ENCODE measurements at places on chromosomes 7 and 10.

DNA sequence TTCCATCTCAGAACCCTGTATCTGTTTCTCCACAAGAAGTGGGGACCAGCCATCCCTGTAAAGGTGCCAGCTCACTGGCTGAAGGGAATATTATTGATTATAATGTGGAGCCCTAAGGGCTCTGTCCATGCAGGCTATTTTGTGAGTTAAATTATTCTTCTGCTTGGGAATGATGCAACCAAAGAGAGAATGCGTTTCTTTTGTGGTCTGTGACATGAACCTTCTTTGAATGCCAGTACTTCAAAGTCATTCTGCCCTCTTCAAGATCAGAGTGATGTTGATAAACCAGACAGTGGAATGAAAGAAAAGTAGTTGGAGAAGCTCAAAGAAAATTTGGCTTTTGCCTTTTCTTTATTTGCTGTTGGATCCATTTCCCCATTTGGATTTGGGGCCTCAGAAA lies 995.2 kb downstream of the KCNMA1 start:
- DNase-seq: no peak

- DNase-seq: no peak
Measured at GRCh38 chr10:130105724-130106123, 4.9 kb downstream of the C10orf143 start.

DNA sequence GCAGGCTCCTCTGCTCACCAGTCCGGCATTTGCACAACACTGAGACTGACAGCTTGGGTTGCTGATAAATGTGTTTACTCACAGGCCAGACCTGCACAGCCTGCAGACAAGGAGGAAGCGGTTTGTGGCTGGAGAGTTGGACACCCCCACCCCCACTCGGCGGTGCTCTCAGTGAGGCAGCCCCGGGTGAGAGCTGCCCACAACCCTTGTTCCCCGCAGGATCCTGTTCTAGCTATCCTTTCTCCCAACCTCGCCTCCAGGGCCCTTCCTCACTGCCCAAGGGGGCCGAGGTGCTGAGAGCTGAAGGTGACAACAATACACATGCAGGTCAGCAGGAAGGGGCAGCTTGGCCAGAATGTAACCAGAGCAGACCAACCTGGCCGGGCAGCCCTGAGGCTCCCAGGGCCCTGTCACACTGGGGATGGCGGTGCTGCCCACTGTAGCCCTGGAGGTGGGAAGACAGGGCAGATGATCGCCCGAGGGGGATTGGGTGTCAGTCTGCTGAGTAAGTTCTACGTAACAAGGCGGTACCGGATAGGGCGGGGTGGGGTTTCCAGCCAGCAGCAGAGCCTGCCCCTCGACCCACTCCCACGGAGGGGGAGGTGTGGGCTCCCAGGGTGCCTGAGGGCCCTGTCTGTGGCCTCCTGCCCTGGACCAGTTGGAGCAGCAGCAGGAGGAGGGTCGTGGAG lies 2.1 kb upstream of the ADAM8 start:
- DNase-seq: no peak

DNA sequence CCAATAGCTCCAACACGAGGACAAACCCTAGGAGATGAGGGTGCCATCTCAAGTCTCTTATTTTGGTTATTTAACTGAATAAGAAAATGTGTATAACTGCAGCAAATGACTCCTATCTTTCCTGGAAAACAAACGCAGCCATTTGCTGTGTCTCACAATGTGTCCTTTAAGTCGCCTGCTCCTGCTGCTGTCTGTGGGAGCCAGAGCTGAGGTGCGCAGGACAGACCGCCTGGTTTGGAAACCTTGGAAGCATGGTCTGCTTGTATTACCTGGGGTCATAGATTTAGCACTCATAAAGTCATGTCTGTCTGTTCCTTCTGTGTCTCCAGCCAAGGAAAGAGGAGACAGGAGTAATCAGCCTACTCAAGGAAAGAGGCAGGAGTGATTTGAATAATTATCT lies 760.2 kb downstream of the GRID1 start:
- no peak for DNase-seq

- DNase-seq: no peak
Measured at GRCh38 chr7:106050746-106051117, 61.4 kb downstream of the SYPL1 start.

DNA sequence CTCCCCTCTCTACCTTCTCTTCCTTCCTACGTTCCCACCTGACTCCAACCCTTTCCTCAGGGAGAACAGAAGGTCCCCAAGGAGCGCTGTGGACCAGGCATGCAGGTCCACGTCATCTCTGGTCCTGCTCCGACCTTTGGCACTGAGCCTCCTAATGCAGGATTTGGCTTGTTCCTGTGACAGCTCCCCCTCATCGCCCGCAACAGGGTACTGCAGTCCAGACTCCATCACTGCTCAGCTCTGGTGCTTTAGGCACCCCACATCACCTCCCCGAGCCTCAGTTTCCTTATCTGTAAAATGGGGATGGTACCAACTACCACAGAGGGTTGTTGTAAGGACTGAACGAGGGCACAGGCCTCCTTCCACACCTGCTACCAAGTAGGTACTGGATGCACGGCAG lies 54.6 kb downstream of the FHIP2A start:
- DNase-seq: no peak

DNA sequence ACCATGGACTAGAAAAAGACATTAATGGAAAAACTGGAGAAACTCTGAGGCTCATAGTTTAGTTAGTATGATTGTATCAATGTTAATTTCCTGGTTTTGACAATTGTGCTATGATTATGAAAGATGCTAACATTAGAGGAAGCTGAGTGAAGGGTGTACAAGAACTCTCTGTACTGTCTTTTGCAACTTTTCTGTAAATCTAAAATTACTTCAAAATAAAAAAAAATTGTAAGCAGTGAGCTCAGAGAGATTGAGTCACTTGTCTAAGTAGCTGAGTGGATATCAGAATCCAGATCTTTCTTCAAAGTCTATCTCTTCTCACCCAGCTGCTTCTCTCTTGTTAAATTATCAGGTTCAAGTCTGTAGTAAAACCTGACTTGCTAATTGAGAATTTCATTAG lies 181.1 kb downstream of the PLCE1 start:
- DNase-seq: no peak

DNA sequence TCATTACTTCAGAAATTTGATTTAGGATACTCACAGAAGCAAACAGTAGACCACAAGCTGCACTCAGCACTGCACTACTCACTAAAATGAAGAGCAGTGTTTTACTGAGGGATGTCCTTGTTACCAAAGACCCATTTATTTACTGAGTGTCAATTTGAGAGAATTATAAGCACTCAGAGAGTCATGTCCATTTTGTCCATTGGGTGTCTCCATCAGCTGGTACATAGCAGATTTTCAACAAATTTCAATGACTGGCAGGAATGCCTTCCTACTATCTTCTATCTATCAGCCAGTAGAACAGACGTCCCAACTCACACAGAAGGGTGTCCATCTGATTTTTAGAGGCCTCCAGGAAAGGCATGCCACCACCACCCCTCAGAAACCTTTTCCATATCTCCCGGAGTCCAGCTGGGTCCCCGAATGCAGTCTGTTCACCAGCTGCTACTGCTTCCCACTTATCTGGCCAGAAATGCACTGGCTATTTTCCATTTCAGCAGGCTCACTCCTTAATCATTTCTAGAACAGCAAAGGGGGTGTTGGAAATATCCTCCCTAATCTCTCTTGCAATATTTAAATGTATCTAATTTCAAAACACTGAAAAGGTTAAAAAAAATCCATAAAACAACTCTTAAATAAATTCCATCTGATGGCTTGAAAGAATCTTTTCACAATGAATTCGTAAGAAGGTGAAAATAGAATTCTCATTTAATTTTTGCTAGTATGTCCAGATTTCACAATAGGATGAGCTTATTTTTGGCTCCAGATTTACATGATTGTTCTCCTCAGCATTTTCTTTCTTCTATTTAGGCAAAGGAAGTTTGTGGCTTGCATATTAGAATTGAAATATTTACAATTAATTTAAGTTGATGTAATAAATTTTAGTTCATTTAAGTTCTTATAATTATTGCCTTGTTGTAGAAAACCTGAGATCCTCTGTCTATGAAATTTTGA lies 1164.0 kb upstream of the CELF2 start:
- no peak for DNase-seq

All from stimulated activated CD4-positive, alpha-beta T cell treated with anti-CD3 and anti-CD28 coated beads, Interleukin-2, amount 100 ng/mL, for 4 hours (primary cell).